Activated naive CD8-positive, alpha-beta T cell treated with anti-CD3 and anti-CD28 coated beads, Interleukin-2, amount 10 ng/mL, durations not matched to agents 7 days and 5 days (primary cell): ENCODE measurements at places on chromosomes 2 and 18. TPM values are rescaled to one million over a fixed set of nuclear protein-coding genes. Genes with fewer than 3 reads are reported as not detected.

DNA sequence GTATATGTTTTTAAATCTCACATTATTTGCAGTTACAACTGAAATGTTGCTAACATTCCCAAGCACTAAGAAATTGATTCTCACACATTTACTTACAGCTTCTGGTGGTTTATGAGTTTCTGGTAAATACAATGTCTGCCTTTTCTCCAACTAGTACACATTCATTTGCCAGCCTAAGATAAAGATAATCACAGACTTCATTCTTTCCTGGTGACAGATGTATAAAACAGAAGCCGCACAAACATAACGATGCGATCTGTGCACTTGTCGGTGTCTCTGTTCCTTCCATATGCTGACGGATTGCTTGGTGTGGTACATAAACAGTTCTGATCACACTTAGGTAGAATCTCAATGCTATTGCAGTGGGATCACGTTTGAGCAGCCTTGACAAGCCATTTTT lies 100.4 kb upstream of the DDX18 start:
- DNase-seq = no peak
- H3K27me3 ChIP-seq = peaks cover 5% of the 10 kb centered on the region
- H3K4me1 ChIP-seq = peaks cover 2% of the 10 kb centered on the region

DNA sequence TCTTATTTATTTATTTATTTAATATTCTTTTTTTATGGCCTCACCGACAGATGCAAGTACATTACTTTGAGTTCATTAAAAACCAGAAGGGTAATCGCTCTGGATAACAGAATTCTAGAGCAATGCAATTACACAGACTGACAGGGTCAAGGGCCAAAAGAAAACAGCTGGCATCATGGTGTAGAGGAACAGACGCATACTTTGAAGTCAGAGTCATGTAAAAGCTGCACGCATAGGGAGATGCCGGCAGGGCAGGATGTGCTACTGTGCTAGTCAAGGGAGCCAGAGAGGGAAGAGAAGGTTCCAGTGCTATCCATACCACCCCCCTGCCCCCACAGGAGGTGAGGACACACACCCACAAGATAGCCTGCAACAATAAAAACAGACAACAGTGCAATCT lies 115.2 kb upstream of the TFCP2L1 start:
- H3K27ac ChIP-seq = no peak overlapping the region
- no peak overlapping the region for H3K4me3 ChIP-seq
- H3K4me1 ChIP-seq = peaks cover 3% of the 10 kb centered on the region
- no peak for DNase-seq
- H3K27me3 ChIP-seq = no peaks in the 10 kb centered on the region

DNA sequence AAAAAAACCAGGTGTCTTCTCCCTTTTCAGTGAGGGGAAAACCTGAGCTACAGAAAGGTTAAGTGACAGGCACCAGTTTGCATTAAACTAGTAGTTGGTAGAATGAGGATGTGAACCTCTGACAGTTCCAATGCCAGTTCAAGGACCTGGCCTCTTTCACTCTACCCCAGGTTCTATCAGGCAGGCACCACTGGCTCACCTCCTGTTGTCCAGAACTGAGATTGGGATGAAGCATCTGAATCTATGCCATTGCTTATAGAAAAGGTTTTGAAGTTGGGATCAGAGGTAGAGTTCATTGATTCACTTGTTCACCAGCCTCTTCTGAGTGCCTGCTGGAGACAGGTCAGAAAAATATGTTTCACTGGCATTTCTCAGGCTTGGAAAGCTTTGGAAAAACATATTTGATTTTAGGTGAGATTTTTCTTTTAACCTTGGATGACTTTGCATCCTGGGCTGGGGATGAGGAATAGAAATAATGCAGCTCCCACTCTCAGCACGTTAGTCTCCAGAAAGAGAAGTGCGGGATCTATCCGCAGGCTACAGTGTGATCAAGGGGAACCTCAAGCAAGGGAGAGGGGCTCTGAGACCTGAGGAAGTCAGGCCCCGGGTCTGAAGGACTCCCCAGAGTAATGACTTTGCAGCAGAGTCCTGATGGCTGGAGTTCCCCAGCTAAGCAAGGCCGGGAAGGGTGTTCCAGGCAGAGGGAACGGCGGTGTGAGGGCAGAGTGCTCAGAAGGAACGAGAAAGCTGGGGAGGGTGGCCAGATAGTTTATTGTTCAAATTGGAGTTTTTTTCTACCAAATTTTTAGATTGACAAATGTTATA lies 250.3 kb downstream of the MYCN start:
- no peak for DNase-seq
- H3K4me3 ChIP-seq = no peak overlapping the region
- H3K36me3 ChIP-seq = no peaks in the 10 kb centered on the region

HES6 gene
- total RNA-seq = 4.3 TPM

- DNase-seq = no peak
- no peak overlapping the region for H3K27ac ChIP-seq
- H3K27me3 ChIP-seq = no peaks in the 10 kb centered on the region
- H3K4me3 ChIP-seq = no peak overlapping the region
- H3K36me3 ChIP-seq = no peaks in the 10 kb centered on the region
Measured at GRCh38 chr2:226117510-226118065, 682.0 kb downstream of the IRS1 start.

SLC14A1 gene
- 3.1 TPM for total RNA-seq

DNA sequence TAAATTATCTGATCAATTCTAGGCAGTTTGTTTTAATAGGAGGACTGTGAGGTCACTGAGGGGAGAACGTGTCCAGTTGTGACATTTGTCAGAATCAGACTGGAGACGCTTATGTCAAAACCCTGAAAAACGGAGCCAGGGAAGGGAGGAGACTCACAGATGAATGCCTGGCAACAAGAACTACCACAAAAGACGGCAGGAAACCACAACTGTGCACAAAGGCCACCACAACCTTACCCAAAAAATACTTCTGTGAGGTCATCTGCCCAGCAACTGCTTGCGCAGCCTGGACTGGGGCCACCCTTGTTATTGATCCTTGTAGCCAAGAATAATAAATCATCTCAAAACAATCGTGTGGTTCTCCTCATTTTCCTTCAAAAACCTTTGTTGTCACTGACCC lies 173.0 kb upstream of the ALKAL2 start:
- H3K36me3 ChIP-seq = no peaks in the 10 kb centered on the region
- H3K4me1 ChIP-seq = peaks cover 10% of the 10 kb centered on the region

DNA sequence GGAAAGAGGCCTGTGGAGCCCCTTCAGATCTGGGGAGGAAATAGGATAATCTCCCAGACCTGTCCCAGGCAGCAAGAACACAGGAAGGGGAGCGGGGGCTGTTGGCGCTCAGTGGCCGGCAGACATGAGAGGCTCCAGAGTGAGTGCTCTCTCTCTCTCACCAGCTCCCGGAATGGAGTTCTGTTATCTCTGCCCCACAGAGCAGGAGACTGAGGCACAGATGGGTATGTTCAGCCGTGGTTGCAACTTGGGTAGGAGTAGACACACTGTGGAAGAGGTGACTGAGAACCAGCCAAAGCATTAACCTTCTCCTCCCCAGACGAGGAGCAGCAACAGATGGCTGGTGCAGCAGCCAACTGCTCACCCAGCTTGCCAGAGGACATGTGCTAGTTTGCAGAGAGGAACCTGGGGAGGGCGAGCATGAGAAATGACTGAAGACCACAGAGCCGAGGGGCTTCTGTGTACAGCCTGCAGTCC lies 82.0 kb downstream of the NRP2 start:
- H3K4me3 ChIP-seq = no peak overlapping the region
- H3K36me3 ChIP-seq = no peaks in the 10 kb centered on the region
- no peak for DNase-seq
- peaks cover 25% of the 10 kb centered on the region for H3K27me3 ChIP-seq
- no peak overlapping the region for H3K27ac ChIP-seq
- H3K4me1 ChIP-seq = no peaks in the 10 kb centered on the region

- H3K36me3 ChIP-seq = peaks cover 10% of the 10 kb centered on the region
- no peaks in the 10 kb centered on the region for H3K27me3 ChIP-seq
- H3K4me3 ChIP-seq = peak overlapping the region; percentile 18
- no peak overlapping the region for H3K27ac ChIP-seq
- H3K4me1 ChIP-seq = peaks cover 13% of the 10 kb centered on the region
- DNase-seq = no peak
Measured at GRCh38 chr2:174524527-174524926, 37.7 kb upstream of the GPR155 start.

DNA sequence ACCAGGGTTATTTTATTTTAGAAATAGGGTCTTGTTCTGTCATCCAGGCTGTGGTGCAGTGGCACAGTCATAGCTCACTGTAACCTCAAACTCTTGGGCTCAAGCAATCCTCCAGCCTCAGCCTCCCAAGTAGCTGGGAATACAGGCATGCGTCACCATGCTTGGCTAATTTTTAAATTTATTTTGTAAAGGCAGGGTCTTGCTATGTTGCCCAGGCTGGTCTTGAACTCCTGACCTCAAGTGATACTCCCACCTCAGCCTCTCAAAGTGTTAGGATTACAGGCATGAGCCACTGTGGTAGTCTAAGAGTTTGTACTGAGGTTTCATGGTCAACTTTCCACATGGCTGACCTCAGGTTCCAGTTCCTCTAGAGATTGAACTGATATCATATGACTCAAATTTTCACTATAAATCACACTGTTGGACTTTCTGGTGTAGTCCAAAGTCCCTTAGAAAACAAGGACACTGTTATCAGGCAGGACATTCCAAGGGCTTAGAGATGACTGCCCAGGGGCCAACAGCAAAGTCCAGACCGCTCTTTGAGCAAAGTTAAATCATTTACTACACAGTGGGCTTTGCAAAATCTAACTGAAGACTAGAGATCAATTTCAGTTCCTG lies 82.0 kb upstream of the MEX3C start:
- no peaks in the 10 kb centered on the region for H3K4me1 ChIP-seq
- no peaks in the 10 kb centered on the region for H3K36me3 ChIP-seq
- no peak for DNase-seq
- no peak overlapping the region for H3K4me3 ChIP-seq
